Gastrocnemius medialis (tissue), 4 donors: ENCODE measurements at places on chromosomes 3 and 15. TPM values are rescaled to one million over a fixed set of nuclear protein-coding genes. Genes with fewer than 3 reads are reported as not detected.
A peak's percentile ranks its signal among the peaks of the same experiment; 100 is the strongest.

- peak; percentile 39 for DNase-seq
- peaks cover 27% of the 10 kb centered on the region for H3K4me1 ChIP-seq
- H3K27ac ChIP-seq, result peak overlapping the region; percentile 82
Observed at GRCh38 chr15:61623746-61624145, 394.6 kb upstream of the RORA start.

DNA sequence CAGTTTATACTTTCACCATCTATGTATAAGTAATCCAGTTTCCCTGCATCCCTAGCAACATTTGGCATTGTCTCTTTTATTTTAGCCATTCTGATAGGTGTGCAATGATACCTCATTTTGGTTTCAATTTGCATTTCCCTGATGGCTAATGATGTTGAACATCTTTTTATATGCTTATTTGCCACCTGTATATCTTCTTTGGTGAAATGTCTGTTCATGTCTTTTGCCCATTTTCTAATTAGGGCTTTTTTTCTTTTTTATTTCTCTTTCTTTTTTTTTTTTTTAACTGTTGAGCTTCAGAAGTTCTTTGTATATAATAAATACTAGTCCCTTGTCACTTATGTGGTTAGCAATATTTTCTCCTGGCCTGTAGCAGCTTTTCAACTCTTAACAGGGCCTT, 68.9 kb downstream of the TM2D3 start:
- DNase-seq, result no peak
- no peaks in the 10 kb centered on the region for H3K36me3 ChIP-seq
- no peak overlapping the region for H3K27ac ChIP-seq

- H3K4me1 ChIP-seq, result peaks cover 5% of the 10 kb centered on the region
- no peaks in the 10 kb centered on the region for H3K36me3 ChIP-seq
- no peak for DNase-seq
- no peaks in the 10 kb centered on the region for H3K27me3 ChIP-seq
- no peak overlapping the region for H3K4me3 ChIP-seq
Observed at GRCh38 chr3:101970905-101971304, 121.6 kb downstream of the NFKBIZ start.

GRCh38 chr3:53354945-53355498, 7.7 kb upstream of the DCP1A start:
- no peak overlapping the region for H3K4me3 ChIP-seq
- H3K27me3 ChIP-seq, result no peaks in the 10 kb centered on the region
- DNase-seq, result no peak
- no peaks in the 10 kb centered on the region for H3K4me1 ChIP-seq
- H3K36me3 ChIP-seq, result no peaks in the 10 kb centered on the region

GRCh38 chr3:46573701-46574100, 7.6 kb upstream of the LRRC2 start:
- no peaks in the 10 kb centered on the region for H3K27me3 ChIP-seq
- DNase-seq, result no peak
- H3K27ac ChIP-seq, result no peak overlapping the region
- no peaks in the 10 kb centered on the region for H3K4me1 ChIP-seq

DNA sequence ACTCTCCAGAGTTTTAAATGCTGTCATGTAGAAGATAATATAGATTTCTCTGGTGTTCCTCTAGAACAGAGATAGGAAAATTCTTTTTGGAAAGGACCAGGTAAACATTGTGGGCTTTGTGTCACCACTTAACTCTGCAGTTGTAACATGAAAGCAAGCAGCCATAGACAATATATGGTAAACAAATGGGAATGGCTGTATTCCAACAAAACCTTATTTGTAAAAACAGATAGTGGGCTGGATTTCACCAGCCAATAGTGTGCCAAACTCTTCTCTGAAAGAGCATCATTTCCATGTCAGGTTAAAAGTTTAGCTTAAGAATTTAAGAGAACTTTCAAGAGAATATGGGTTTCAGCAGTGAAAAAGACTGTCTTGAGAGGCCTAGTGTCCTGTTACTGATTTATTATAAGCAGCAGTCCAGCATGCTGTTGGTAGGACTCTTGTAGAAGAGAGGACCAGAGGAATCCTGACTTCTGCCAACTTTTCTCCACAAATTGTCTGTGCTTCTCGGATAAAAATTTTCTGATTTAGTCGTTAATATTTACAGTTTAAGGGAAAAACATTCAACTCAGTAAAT, 107.7 kb downstream of the TCF12 start:
- H3K27ac ChIP-seq, result peak overlapping the region; percentile 56
- no peak overlapping the region for H3K4me3 ChIP-seq
- DNase-seq, result no peak
- no peaks in the 10 kb centered on the region for H3K36me3 ChIP-seq
- no peaks in the 10 kb centered on the region for H3K27me3 ChIP-seq

- no peaks in the 10 kb centered on the region for H3K27me3 ChIP-seq
- H3K27ac ChIP-seq, result no peak overlapping the region
- no peak overlapping the region for H3K4me3 ChIP-seq
- DNase-seq, result no peak
- H3K4me1 ChIP-seq, result no peaks in the 10 kb centered on the region
Observed at GRCh38 chr3:51340013-51340829, 44.9 kb upstream of the MANF start.

- peaks cover 6% of the 10 kb centered on the region for H3K4me1 ChIP-seq
- H3K4me3 ChIP-seq, result no peak overlapping the region
- no peaks in the 10 kb centered on the region for H3K36me3 ChIP-seq
- H3K27me3 ChIP-seq, result no peaks in the 10 kb centered on the region
- DNase-seq, result no peak
- no peak overlapping the region for H3K27ac ChIP-seq
Observed at GRCh38 chr3:69443457-69443920, 57.6 kb upstream of the FRMD4B start.

DNA sequence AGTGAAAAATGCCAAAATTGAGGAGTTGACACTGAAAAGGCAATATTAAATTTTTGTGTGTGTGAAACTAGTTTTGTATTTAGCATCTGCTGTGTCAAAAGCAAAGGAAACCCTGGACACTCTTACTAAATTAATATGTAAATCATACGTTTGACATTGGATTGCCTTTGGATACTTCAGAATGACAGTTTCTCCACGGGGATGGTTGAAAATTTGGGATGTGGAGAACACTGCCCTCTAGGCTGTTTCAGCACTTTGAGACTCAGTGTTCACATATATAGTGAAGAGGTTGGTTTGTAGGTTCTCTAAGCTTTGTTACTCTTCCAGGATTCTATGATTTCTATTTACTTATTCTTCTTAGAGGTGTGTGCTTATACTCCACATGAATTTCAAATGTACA, 3.0 kb downstream of the ROBO2 start:
- peaks cover 23% of the 10 kb centered on the region for H3K27me3 ChIP-seq
- H3K4me1 ChIP-seq, result no peaks in the 10 kb centered on the region
- H3K4me3 ChIP-seq, result no peak overlapping the region
- no peak overlapping the region for H3K27ac ChIP-seq
- no peaks in the 10 kb centered on the region for H3K36me3 ChIP-seq
- DNase-seq, result no peak

GRCh38 chr3:13211605-13212210, 138.5 kb upstream of the IQSEC1 start:
- H3K4me1 ChIP-seq, result no peaks in the 10 kb centered on the region
- no peaks in the 10 kb centered on the region for H3K36me3 ChIP-seq
- no peak overlapping the region for H3K27ac ChIP-seq

The ADAMTSL3 gene
- 0.66 TPM for total RNA-seq

The UPK1B gene
- total RNA-seq, result not detected

The C3orf49 gene
- total RNA-seq, result not detected
